ENCODE measurements at places on chromosomes 5 and 9. TPM values are rescaled to one million over a fixed set of nuclear protein-coding genes. Genes with fewer than 3 reads are reported as not detected.

PCAT7 gene
- total RNA-seq: not detected

SPATA6L gene
- 1.0 TPM for total RNA-seq

BRINP1 gene
- total RNA-seq: not detected

SLC38A9 gene
- 27.6 TPM for total RNA-seq

IFNA13 gene
- not detected for total RNA-seq

GLRA1 gene
- total RNA-seq: not detected

CYLC2 gene
- not detected for total RNA-seq

GRM6 gene
- total RNA-seq: not detected

GFI1B gene
- total RNA-seq: not detected

GDF9 gene
- 0.80 TPM for total RNA-seq

IFNA2 gene
- total RNA-seq: not detected

LRRC19 gene
- total RNA-seq: not detected

NTRK2 gene
- not detected for total RNA-seq

POU5F2 gene
- total RNA-seq: 1.4 TPM

BTF3 gene
- 664 TPM for total RNA-seq

SLC25A48 gene
- not detected for total RNA-seq

SLC4A9 gene
- 0.31 TPM for total RNA-seq

C5orf46 gene
- not detected for total RNA-seq

TUT7 gene
- total RNA-seq: 49.3 TPM

PCDHGA1 gene
- 0.11 TPM for total RNA-seq

NIM1K gene
- total RNA-seq: 0.43 TPM

SEMA4D gene
- 391 TPM for total RNA-seq

KIF4B gene
- total RNA-seq: not detected

ST6GALNAC4 gene
- 51.1 TPM for total RNA-seq

RASGRF2 gene
- total RNA-seq: 18.8 TPM

MAT2B gene
- total RNA-seq: 98.7 TPM

FAT2 gene
- not detected for total RNA-seq

SLF1 gene
- 16.8 TPM for total RNA-seq

SPATA31D1 gene
- not detected for total RNA-seq

RMI1 gene
- 19.0 TPM for total RNA-seq

ORM1 gene
- total RNA-seq: not detected

LRRC70 gene
- total RNA-seq: 0.86 TPM

PCDHB14 gene
- total RNA-seq: 0.06 TPM

TAF11L5 gene
- total RNA-seq: not detected

SLC1A3 gene
- 1.9 TPM for total RNA-seq

ZNF883 gene
- 1.1 TPM for total RNA-seq

NR6A1 gene
- 0.11 TPM for total RNA-seq

DOCK2 gene
- 275 TPM for total RNA-seq

STK10 gene
- 319 TPM for total RNA-seq

PAX5 gene
- total RNA-seq: 1.1 TPM

HTR4 gene
- not detected for total RNA-seq

GAS1 gene
- 0.61 TPM for total RNA-seq

IL5 gene
- total RNA-seq: not detected

MLANA gene
- total RNA-seq: not detected

LIFR gene
- total RNA-seq: not detected

HRH2 gene
- 26.8 TPM for total RNA-seq

RLN1 gene
- 2.9 TPM for total RNA-seq

CMBL gene
- total RNA-seq: 2.8 TPM

CENPK gene
- total RNA-seq: 89.9 TPM

INSL4 gene
- total RNA-seq: not detected

KCNIP1 gene
- not detected for total RNA-seq

GLIPR2 gene
- 58.1 TPM for total RNA-seq

All from activated naive CD8-positive, alpha-beta T cell treated with anti-CD3 and anti-CD28 coated beads, Interleukin-2, amount 10 ng/mL, durations not matched to agents 7 days and 5 days (primary cell).